ENCODE measurements at places on chromosomes 3 and 15.

GRCh38 chr3:157111518-157111917 is 48.4 kb downstream of the CCNL1 start:
- DNase-seq, result no peak

DNA sequence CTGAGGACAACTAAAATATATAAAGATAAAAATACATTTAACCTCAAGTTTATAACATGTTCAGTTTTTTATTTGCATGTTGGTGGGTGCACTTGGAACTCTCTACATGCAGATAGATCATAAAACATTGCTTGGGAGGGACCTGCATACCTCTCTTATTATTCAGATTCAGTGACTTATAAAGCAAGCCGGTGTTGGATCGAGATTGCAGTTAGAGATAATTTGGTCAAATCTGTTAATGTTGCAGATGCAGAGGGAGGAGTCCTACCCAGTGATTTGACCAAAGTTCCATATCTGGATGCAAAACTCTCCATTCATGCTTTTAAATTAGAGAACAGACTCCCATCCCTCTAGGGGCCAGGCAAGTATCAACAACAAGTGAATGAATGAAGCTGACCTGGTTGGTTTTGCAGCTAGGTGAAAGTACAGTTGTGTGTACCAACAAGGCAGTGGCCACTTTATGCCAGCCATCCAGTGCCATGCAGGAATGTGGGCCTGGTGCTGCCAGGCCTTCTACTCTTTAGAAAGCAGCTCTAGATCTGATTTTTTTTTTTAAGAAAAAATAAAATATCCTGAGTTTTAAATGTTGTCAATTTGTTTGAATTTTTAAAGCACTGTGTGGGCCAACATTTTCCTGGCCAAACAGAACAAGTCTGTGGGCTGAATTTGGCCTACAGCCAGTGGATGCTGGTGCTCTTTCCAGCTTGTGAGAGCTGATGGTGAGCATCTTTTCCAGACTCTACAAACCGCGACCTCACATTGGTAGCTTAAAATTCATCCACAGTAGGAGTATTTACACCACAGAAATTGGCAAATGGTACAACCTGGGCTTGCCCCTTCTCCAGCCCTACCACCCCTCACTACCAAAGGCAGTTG is 12.3 kb downstream of the CDIN1 start:
- no peak for DNase-seq

DNA sequence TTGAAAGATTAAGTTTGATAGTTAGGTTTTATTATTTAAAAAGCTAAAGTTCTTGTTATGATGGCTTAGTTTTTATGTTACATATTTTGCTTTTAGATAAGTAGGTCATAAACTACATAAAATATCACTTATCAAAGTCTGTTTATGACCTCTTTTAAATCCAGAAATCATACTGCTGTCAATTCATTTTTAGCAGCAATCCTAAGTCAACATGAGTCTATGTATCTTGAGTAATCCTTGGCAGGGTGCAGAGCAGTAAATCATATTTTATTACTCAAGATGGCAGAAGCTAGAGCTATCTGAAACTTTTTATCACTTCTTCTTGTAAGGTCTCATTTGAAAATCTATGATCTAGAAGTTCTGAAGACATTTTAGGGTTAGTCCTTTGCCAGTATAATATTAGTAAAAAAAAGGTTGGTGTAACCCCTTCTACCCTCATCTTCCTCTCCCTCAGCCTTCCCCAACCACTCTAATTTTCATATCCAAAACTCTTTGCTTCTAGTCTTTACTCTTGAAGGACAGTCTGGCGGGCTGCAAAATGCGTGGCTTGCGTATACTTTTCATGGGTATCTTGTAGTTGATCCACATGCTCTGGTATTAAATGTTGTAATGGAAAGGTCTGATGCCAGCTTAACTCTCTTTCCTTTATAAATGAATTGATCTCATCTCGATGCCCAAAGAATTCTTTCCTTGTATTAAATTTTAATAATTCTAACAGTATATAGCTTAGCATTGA is 134.0 kb upstream of the THRB start:
- DNase-seq, result no peak

GRCh38 chr15:99257107-99257750 is 5.9 kb downstream of the LRRC28 start:
- no peak for DNase-seq

DNA sequence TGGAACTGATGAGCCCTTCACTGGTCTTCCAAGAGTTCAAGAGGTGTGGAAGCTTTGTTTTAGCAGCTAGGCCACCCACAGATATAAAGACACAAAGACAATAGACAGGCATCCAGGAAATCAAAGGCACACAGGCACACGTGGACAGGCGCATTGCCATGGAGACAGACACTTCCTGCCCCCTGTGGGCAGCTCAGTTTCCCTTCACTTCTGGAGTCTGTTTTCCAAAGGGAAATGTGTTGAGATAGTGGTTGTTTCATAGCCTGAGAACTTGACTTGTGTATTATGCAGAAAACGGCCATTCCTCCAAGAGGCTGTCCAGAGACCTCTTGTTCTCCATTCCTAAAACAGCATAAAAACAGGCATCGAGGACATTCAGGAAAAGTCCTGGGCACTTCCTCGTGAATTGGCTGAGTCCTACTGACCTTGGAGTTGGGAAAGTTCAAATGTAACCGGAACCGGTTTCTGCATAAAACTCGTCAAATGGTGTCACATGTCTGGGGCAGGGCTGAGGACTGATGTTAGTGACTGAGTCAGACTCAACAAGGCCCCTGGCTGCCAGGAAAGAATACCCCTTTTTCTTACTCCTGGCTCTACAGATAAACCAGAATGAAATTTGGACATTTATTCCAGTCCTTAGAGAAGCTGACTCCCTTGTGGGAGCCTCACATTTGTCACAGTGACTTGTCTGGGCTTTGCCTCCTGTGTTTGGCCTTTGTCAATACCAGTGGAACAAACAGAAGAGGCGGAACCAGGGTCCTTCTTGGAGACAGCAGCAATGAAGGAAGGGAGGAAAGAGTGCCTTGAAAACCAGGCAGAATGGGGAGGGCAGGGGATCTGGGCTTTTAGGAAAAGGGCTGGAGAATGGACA is 1.3 kb downstream of the ALPK3 start:
- no peak for DNase-seq

DNA sequence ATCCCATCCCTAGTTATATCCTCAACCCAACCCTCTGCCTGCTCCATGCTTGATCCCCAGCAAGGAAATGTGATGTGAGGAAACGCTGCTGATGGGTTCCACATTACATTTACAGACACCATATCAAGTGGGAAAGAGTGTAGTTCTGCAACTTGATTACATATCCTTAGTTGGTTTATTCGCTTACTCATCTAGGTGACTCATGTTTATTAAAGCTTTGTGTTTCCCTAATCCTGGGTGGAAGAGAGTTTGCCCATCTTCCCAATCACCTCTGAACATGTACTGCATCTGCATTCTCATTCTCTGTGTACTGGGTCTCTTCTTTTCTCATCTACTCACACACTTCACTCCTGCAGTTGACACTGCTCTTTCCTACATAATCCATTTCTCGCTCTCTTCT is 91.7 kb upstream of the PDZRN3 start:
- DNase-seq, result no peak

Data from effector CD4-positive, alpha-beta T cell (primary cell).